Activated CD4-positive, alpha-beta memory T cell treated with anti-CD3 and anti-CD28 coated beads for 36 hours (primary cell): ENCODE measurements at places on chromosomes 1 and 21. TPM values are rescaled to one million over a fixed set of nuclear protein-coding genes. Genes with fewer than 3 reads are reported as not detected.

The VCAM1 gene
- total RNA-seq = not detected

GRCh38 chr1:228753786-228754360 lies 18.6 kb downstream of the RHOU start:
- no peak overlapping the region for H3K27ac ChIP-seq
- no peak for DNase-seq
- peaks cover 4% of the 10 kb centered on the region for H3K4me1 ChIP-seq
- H3K27me3 ChIP-seq = peaks cover 13% of the 10 kb centered on the region

GRCh38 chr1:235901461-235901860 lies 34.8 kb upstream of the LYST start:
- no peak overlapping the region for H3K27ac ChIP-seq
- H3K4me1 ChIP-seq = peaks cover 6% of the 10 kb centered on the region
- H3K4me3 ChIP-seq = no peak overlapping the region
- H3K36me3 ChIP-seq = no peaks in the 10 kb centered on the region
- H3K27me3 ChIP-seq = no peaks in the 10 kb centered on the region

DNA sequence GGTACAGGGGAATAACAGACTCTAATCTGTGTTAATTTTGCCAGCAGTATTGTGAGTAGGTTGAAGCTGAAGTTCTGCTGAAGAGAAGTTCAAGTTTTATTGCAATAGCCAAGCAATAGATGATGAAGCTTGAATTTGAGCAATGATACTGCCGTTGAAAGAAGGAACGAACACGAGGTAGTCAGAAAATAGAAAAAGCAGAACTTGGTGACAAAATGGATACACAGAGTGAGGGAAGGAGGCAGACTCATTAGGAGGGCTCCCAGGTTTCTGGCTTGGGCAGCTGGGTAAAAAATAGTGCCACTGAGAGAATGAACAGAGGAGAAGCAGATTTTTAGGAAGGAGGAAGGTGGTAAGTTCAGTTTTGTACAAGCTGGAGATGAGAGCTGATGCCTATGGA lies 22.3 kb upstream of the AGO1 start:
- no peak for DNase-seq
- H3K36me3 ChIP-seq = no peaks in the 10 kb centered on the region
- no peak overlapping the region for H3K4me3 ChIP-seq

The OPTC gene
- not detected for total RNA-seq

- H3K4me1 ChIP-seq = no peaks in the 10 kb centered on the region
- no peak overlapping the region for H3K4me3 ChIP-seq
- H3K36me3 ChIP-seq = no peaks in the 10 kb centered on the region
- H3K27ac ChIP-seq = no peak overlapping the region
Measured at GRCh38 chr1:114104949-114105348, 48.7 kb downstream of the SYT6 start.

GRCh38 chr1:247448107-247448791 lies 9.7 kb downstream of the OR2B11 start:
- peak overlapping the region; percentile 49 for H3K4me3 ChIP-seq
- peaks cover 2% of the 10 kb centered on the region for H3K4me1 ChIP-seq
- peak; percentile 49 for DNase-seq

DNA sequence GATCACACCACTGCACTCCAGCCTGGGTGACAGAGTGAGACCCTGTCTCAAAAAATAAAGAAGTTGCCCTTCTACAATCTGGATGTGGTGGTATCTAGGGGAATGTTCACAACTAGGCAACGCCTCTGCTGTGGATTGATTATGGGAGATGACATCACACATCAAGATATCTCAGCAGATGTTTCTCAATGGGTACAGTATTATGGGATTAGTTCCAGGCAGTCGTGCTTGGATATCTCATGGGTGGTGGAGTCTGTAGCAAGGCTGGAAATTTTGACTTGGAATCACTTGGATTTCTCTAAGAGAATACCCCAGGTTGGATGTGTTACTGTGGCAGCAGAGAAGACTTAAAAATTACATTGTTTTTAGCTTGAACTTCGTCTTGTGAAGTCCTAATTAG lies 7.7 kb downstream of the IFNAR2 start:
- peaks cover 23% of the 10 kb centered on the region for H3K36me3 ChIP-seq
- DNase-seq = no peak
- no peaks in the 10 kb centered on the region for H3K27me3 ChIP-seq
- H3K27ac ChIP-seq = no peak overlapping the region
- peaks cover 87% of the 10 kb centered on the region for H3K4me1 ChIP-seq
